HT-29 (cell line): ENCODE measurements at places on chromosomes 1 and 21. TPM values are rescaled to one million over a fixed set of nuclear protein-coding genes. Genes with fewer than 3 reads are reported as not detected.

- DNase-seq = no peak
Observed at GRCh38 chr1:65630855-65631254, 161.8 kb upstream of the PDE4B start.

DNA sequence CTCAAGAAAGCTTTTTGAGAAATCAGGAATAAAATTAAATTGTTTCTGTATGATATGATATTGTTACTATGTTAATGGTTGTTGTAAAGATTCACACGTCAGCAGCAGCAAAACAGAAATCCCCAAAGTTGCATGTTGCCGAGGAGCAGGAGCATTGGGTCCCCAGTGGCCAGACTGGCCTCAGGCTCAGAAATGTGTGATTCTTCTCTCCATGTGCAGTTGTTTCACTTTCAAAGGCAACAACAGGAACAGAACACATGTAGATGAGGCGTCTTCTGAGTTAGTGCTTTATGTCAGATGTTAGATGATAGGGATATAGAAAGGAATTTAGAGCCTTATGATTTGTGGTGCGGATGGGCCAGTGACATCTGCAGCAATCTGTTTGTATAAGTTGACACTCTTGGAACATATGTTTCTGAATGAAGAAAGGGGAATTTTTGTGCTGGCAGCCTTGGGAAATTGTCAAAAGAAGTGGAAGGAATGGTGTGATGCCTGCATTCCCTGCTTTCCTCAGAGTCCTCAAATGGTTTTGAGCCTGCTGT is 2.1 kb upstream of the TTLL7 start:
- no peak for DNase-seq

- no peak for DNase-seq
Observed at GRCh38 chr21:34180826-34181359, 107.5 kb downstream of the MRPS6 start.

GRCh38 chr1:192913683-192914082 is 104.8 kb downstream of the RGS2 start:
- peak; percentile 33 for DNase-seq

DNA sequence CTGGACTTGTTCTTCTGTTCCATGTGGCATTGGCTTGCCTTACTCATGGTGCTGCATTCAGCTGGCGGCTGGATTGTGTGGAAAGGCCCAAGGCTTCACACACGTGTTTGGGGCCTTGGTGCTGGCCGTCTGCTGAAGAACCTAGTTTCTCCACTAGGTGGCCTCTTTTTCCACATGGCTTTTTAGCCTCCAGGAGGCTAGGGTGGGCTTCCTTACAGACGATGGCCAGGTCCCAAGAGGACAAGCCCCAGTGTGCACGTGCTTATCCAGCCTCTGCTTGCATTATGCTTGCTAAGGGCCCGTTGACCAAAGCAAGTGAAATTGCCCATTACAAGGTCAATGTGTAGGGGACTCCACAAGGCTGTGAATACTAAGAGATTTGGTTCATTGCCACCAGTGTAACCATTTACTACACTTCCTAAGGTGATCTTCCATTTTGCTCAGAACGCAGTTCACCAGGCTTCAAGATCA is 47.5 kb upstream of the FOXO6 start:
- peak; percentile 19 for DNase-seq

DNA sequence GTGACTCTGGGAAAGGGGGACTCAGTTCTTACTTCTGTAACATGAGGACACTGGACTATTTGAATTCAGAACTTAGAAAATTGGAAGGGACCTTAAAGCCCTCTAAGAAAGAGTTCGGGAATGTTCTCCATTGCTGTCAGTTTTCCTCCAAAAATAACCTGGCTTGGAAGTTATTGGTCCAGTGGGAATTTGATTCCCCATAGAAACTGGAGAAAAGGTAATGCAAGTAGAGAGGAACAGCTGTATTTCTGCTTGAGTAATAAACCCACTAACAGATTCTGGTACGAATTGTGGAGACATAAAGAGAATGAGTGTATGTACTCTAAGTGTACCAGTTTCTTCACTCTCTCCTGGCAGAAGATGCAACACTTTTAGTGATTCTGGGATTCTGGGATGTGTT is 1.8 kb downstream of the ZBED6 start:
- no peak for DNase-seq

DNA sequence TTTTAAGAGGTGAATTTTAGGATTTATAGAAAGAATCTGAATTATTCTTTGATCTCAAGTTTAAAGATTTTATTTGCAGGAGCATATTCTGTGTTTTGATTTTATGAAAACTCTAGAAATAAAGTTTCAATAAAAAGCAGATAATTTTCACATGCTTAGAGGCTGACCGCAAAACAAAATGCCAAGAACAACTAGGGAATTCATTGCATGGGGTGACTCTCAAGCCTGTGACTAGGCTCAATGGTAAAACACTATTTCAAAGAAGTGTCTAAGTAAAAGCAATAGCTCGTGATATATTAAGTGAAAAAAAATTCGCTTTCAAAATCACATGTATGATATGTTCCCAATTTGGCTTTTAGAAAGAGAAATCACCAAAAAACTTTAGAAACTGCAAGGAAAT is 49.6 kb downstream of the RPL5 start:
- no peak for DNase-seq

DNA sequence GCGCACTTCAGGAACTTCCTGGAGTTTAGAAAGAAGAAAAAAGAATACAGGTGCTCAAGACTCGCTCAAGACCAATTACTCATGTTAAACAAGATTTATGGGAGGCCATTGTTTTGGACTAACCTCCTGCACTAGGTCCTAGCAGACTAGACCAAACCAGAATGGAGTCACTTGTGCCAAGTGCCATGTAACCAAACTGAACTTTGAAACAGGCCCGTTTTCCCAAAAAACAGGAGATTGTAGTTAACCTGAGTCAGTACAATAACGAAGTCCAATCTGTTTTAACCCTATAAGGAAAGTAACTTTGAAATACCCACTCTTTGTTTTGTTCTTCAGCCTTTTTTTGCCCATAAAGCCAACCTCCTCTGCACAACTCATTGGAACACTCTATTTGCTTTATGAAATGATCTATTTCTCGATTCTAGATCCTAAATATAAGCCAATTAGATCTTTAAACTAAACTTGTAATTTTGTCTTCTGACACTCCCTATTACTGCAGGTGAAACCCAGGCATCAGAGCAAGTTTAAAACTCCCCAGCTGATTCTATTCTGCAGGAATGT is 695 bp upstream of the NTPCR start:
- no peak for DNase-seq

DNA sequence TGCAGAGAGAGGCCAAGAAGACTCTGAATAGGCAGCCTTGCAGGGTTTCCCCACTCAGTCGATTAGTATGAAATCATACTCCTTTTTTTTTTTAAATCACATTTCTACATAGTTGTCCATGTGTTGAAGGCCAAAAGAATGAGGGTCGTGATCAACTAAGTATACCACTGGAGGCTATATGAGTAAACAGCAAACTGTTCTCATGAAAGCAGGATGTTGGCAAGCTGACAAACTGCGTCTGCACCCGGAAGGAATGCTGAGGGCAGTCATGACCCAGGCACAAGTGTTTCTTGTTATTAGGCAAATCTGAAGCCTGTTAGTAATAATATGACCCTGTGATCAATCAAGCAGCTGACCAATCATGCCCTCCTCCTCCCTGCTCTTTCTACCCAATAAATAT is 213.2 kb downstream of the USH2A start:
- no peak for DNase-seq

- no peak for DNase-seq
Observed at GRCh38 chr1:32115496-32115895, 7.6 kb downstream of the KPNA6 start.

DNA sequence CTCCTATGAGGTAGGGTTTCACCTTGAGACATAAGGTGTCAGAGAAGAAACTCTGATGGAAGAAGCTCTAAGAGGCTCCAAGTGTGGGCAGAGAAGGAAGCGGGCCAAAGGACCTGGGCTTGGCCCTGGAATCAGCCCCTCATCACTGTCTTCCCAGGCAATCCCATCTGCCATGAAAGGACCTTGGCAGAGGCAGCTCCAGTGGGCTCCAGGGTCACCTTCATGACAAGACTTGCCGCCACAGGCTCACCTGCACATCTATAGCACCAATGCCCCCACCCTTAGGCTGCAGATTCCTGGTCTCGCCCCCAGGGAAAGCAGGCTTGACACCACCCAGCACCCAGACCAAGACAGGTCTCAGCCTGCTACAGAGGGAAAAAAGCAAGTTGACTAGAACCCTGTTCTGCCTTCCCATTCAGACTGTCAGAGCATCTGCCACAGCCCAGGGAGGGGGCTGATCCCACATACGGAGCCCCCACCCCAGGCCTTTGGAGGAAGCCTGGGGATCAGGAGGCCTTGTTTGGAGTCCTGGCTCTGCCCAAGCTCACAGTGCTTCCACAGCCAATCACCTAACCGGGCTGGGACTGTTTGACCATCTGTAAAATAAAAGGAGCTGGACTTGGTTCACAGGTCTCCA is 490 bp upstream of the FAM110D start:
- no peak for DNase-seq

DNA sequence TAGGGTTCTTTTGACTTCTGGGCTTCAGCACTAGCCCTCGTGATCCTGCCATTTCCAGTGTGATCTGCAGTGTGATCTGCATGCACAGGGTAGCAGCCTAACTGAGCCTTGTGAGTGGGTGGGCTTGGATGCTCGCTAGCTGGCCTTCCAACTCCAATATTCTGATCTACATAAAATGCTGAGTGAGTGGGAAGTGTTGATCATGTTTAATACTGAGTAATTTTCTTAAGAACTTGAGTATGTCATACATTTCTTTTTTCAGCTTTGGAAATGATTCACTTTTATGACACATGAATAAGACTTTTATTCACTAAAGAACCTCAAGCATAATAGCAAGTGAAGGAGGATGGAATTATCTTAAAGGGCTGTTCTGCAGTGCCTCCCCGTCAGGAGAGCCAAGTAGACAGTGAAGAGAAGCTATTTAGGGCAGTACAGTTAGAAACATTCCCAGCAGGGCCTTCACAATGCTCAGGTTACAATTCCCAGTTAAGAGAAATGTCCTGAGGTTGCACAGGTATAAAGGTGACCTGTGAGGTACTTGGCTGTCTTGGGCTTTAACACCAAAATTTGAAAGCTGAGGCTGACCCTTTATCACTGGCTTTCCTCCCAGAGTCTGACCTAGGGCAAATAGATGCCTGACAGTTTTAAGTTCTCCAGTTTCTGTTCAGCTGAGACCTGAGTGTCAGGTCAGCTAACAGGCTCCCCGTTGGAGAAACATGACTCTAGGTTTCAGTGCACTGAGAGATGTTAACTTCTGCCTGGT is 29.1 kb upstream of the LRRC8C start:
- DNase-seq = no peak

DNA sequence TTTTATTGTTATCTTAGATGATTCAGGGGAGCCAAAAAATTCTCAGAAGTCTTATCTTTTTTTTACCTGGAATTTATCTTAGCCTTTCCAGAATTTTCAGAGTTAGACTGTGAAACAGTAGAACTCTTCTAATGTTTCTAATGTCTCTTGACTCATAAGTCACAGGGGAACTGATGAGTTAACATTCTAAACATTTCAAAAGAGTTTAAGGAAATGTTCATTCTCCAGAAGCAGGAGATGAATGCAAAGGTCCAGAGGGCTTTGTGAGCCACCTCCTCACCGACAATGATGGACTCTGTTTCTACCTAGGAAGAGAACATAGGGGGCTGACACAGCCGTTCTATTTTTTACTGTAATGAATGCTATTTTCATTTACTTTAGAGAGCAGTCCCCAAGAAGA is 157.5 kb downstream of the BRINP2 start:
- DNase-seq = no peak

GRCh38 chr1:92030656-92031107 is 897 bp downstream of the EPHX4 start:
- peak; percentile 9 for DNase-seq

- no peak for DNase-seq
Observed at GRCh38 chr21:14530592-14530991, 15.5 kb downstream of the SAMSN1 start.

- no peak for DNase-seq
Observed at GRCh38 chr1:3727042-3727824, 25.0 kb upstream of the CCDC27 start.

DNA sequence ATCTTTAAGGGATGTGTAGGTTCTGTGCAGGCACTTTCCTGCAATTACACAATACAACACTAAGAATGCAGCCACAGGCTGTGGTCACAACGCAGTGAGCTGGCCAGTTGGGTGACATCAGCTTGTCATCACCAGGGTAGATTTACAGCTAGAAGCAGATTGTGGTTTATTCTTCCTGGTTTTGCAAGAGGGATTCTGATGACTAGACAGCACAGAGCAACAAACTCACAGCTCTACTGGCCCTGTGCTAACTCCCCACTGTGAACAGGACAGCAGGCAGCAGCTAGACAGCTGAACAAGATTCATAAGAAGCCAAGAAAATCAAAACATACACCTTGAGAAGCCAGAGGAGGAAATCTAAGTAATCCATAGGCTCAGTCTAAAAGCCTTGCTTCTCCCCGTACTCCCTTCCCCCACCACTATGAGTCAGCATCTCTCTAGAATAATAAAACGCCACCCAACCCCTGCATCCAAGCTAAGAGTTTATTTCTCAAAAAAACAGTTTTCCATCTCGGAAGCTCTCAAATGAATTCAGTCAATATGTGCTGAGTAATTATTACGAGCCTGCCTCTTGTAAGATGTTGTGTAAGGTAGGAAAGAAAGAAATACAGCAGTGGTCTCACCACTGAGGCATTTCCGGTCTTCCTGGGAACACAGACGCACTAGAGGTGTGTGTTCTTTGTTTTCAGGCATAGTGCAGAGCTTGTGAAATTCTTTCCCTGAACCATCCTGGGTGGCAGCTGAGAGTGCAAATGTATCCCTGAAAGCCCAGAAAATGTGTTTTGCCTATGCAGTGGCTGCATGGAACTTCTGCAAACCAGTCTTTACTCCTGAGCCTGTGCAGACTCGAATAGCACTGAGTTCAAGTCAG is 162.8 kb downstream of the NTPCR start:
- peak; percentile 91 for DNase-seq

DNA sequence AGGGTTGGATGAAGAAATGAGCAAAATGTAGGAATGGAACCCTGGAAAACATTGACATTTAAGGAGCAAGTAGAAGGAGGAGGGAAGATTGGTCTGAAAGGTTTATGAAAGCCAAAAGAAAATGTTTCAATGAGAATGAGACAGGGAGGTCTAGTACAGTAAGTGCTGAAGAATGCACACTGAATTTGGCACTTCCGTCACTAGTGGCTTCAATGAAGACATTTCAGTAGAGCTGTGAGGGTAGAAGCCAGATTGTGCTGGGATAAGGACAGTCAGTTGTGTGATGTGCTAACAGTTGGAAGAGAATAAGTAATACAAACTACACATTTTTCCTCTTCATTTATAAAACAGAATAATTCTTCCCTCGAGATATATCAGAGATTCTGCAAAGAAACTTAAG is 17.1 kb downstream of the THEM4 start:
- DNase-seq = no peak

GRCh38 chr1:32291145-32291707 is 657 bp upstream of the HDAC1 start:
- DNase-seq = peak; percentile 36

GRCh38 chr1:119550381-119550780 is 43.4 kb downstream of the HSD3B1 start:
- no peak for DNase-seq

The SPRR2E gene
- total RNA-seq = not detected in 2 replicates

The TAS1R1 gene
- not detected in 2 replicates for total RNA-seq

The SPATA21 gene
- total RNA-seq = not detected in 2 replicates

The DDR2 gene
- 0.05 and 0.91 TPM in 2 replicates for total RNA-seq

The TMEM269 gene
- total RNA-seq = 0.03 TPM in 1 of 2 replicates, not detected in the other

The OR6K6 gene
- total RNA-seq = not detected in 2 replicates

The OLIG2 gene
- not detected in 2 replicates for total RNA-seq

The HCRTR1 gene
- not detected in 2 replicates for total RNA-seq

The YIPF1 gene
- total RNA-seq = 8.5 and 11.2 TPM in 2 replicates

The REN gene
- 10.7 and 15.6 TPM in 2 replicates for total RNA-seq
